ENCODE measurements at places on chromosomes 11 and 22.

GRCh38 chr22:19047993-19048392 lies 74.2 kb downstream of the DGCR2 start:
- no peak for DNase-seq

GRCh38 chr22:17138513-17138912 lies 17.4 kb upstream of the TMEM121B start:
- no peak for DNase-seq

- DNase-seq = no peak
These were observed 718.8 kb upstream of the ARHGAP42 start for GRCh38 chr11:99968336-99968735.

- no peak for DNase-seq
These were observed 40.9 kb downstream of the ATG13 start for GRCh38 chr11:46658259-46658658.

DNA sequence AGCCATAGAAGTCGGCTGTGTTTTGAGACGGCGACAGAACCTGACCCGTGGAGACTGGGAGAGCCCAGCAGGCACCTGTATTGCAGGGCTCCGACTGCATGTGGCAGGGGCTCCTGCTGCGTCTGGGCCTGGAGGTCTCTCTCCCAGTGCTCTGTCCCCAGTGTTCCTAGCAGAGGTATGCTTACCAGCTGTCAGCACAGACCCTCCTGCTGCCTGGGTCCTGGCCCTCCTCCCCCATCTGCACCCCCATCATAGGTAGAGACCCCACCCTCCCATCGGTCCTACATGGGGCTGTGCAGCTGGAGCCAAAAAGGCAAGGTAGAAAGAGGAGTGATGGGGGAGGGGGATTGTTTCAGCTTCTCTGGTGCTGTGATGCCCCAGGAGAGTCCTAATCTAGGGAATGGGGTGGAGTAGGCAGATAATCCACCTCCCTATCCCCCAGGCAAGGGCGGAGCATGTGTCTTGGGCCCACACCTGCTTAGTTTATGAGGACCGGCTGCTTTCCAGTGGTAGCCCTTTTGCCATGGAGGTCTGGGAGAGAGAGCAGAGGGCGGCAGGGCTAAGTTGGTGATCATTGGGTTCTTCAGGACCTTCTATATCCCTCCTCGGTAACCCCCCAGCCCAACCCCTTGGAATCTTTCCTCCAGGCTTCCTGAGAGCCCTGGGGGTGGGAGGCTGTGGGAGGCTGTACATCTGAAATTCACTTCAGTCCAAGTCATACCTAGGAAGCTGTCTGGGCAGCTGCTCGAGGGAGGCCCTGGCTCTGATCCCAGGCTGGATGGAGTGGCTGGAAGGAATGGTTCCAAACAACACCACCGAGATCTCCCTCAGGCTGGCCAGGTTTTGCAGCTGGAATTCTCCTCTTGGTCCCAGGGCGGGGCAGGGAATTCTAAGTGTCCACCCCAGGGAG lies 5.3 kb downstream of the SLC7A4 start:
- no peak for DNase-seq

DNA sequence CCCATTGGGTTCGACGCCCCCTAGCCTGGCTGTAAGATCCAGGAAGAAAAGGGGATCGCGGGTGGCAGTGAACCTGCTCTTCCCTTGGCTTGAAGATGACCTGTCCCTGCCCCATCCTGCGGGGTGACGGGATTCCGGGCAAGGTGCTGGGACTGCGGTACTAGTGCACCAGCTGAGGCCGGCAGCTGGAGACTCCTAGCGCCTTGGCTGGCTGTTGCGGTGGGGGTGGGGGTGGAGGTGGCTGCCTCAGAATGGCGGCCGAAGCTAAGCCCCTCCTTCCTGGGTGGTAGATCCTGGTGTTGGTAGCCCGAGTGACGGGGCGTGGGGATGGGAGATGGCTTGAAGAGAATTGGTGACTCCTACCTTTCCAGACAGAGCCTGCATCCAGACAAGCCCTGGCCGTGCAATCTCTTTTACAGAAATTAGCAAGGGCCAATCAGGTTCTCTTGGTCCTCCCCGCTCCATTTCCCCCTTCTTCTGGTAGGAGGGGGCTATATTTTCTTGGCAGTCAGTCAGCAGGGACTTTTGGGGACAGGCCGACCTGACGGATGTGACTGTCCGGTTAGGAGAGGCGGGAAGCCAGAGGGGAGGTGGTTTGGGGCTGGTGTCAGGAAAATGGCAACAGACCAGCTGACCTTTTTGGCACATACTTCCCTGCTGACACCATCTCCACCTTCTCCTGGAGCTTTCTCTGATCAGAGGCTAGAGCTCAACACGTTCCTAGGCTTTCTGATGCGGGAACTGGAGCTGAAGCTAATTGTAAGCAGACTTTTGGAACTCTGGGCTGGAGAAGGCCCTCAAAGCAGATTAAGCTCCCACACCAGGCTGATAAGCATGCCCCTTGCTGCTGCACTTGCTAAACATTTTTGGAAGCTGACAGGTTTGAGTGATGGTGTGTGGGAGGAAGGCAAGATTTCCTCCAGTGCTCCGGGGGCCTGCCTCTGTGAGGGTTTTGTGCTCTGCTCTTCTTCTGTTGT lies 2.0 kb downstream of the NAV2 start:
- no peak for DNase-seq

- DNase-seq = peak; percentile 59
These were observed 42.5 kb downstream of the CABIN1 start for GRCh38 chr22:24053481-24054226.

DNA sequence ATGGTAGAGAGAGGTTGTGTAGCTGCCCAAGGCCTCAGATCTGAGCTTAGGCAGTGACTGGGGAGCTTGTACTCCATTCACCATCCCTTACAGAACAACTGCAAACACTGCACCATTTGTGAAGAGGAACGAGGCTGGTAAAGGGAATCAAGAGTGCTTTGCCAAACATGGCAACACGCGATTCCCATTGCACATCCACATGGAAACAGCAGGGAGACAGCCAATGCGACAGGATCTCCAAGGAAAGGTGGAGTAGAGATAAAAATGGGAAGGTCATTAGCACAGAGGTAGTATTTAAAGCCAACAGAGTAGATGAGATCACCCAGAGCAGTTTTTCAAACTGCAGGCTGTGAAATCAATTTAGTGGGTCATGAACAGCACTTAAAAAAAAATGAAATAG lies 42.0 kb downstream of the TCF20 start:
- DNase-seq = no peak

GRCh38 chr11:126111458-126112116 lies 48.9 kb upstream of the CDON start:
- no peak for DNase-seq

GRCh38 chr11:114921697-114922096 lies 243.4 kb downstream of the NXPE2 start:
- DNase-seq = no peak

DNA sequence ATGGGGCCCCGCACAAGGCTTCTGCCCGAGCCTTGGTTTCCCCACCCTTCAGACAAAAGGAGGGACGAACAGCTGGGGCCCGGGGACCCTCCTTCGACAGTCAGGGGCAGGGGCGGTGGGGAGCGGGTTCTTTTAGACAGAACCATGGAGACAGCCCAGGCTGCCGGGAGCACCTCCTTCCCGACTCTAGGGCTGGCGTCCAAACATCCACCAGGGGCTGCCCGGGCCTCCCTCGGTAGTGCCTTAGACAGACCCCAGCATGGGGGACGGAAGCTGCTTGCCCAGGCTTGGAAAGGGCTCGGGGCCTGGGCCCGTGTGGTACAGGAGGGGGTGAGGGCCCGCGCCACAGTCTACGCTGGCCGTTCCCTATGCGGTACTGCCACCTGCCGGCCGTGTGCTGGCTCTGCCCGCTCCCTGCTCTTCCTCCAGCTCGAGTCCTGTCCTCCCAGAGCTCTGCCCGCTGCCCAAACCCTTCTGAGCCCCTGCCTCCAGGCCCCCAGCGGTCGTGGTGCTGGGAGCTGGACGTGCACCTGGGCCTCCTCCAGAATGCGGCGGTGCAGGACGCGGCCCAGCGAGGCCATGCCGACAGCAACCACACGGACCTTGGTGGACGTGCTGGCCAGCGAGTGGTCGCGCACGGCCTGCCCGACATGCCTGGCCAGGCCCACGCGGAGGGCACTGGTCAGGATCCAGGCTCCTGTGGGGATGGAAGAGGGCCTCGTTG lies 20.1 kb downstream of the TSSC4 start:
- DNase-seq = peak; percentile 68

DNA sequence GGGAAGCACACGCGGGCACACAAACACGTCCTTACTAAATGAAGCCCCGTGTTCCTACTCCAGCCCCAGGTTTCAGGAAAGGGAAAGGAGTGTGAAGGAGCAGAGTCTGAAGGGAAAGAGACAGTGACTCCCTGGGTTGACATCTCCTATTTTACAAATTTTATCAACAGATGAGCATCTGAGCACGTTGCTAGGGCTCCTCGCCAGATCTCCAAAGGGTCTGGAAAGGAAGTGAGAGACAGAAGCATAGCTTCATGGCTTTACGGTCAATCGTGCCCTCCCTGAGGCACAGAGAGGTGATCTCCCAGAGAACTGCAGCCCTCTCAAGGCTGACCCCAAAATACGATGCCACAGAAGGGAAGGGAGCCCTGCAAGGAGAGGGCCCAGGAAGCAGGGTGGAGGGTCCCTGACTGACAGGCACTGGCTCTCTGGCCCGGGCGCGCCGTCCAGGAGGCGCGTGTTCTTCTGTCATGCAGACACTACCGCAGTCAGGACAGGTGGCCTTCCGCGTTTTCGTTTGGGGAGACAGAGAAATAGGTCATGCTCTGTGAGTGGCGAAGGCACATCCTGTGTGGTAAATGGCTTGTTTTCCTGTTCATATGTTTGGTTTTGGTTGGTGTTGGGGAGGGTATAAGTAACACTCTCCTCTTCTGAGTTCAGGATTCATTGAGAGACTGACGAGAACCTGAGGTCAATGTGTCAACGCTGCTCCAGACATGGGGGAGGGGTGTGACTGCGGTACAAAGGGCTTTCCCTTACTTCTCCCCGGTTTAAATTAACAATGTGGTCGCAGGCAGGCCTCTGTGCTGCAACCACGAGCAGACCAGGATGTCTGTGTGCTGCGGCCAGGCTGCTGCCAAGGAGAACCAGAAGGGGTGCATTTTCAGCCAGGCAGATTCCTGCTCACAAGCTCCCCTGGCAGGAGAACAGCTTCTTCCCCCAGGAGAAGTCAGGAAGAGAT lies 813.3 kb downstream of the OPCML start:
- DNase-seq = no peak

DNA sequence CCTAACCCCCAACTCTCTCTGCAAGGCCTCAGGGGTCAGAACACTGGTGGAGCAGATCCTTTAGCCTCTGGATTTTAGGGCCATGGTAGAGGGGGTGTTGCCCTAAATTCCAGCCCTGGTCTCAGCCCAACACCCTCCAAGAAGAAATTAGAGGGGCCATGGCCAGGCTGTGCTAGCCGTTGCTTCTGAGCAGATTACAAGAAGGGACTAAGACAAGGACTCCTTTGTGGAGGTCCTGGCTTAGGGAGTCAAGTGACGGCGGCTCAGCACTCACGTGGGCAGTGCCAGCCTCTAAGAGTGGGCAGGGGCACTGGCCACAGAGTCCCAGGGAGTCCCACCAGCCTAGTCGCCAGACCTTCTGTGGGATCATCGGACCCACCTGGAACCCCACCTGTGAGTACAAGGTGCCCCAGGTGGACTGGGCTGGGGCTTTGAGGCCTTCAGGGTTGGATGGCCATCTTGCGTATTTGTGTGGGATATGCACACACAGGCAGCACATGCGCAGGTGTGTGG lies at the start of gene BEST1:
TSS of gene BEST1 (plus strand) at position 317 of the 513 bp plus-strand sequence. CDS start 1,456 bp downstream, outside the sequence.
- no peak for DNase-seq

GRCh38 chr11:83609191-83609590 lies 323.0 kb upstream of the CCDC90B start:
- DNase-seq = no peak

DNA sequence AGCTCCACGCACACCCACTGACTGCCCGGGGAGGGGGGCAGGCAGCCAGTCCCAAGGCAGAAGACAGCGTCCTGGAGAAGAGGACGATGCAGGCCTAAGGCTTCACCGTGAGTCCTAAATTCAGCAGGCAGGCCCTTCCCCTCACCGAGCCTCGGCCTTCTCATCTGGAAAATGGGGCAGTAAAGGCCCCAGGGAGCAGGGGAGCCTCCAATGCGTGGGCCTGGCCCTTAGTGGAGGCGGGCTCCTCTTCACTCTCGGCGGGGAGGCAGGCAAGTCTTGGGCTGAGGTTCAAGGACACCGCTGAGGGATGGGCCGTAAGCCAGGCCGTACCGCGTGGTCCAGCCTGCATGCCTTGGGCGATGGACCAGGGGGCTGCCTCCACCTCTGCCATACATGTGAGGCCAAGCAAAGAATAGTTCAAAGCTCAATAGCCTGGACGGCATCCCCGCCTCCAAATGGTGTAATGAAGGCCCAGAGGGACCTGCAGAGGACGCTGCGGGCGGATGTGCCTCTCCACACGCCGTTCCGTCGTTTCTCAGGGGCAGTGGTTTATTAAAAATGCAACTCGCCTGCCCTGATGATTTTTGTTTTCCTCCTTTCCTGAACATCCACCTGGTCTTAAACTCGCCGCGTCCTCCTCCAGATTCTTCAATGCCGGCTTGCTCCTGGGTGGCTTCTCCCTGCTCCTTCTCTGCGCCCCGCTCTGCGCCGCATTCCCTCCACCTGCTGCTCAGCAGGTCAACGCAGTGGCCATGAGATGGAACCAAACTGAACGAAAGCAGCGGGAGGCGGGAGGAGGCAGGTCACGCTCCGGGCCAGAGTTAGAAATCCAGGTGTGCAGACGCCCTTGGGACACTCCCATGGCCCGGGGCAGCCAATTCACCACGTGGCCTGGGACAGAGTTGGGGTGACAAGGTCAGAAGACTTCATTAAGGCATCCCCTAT lies 627.8 kb downstream of the TBC1D22A start:
- no peak for DNase-seq

DNA sequence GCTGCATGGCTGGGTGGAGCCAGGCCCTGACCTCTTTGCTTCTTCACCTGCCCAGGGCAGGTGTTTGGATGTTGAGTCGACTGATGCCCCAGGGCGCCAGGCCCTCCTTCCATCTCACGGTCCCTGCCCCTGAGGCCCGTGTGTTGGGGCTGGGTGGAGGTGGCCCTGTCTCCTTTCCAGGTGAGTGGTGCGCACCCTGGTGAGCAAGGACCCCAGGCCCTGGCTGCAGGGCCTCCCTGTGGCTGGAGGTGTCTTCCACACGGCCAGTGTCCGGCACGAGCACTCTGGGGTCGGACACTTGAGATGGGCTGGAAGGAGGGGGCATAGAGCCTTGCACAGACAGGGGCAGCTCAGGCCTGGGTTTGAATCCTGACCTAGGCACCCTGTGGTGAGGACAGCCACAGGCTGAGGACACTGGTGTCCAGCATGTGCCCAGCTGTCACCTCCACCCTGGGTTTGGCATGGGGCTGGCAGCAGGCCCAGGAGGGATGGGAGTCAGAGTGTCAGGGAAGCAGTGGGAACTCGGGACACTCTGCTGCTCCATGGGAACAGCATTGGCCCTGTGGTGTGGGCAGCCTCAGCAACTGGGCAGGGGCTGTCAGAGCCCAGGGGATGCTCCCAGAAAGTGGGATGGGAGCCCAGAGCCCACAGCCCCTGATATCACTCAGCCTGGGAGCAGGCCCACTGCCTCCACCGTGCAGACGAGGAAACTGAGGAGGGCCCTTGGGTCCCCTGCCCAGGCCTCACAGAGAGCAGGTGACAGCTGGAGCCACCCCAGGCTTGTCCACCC lies 37.1 kb upstream of the CCDC188 start:
- DNase-seq = no peak

DNA sequence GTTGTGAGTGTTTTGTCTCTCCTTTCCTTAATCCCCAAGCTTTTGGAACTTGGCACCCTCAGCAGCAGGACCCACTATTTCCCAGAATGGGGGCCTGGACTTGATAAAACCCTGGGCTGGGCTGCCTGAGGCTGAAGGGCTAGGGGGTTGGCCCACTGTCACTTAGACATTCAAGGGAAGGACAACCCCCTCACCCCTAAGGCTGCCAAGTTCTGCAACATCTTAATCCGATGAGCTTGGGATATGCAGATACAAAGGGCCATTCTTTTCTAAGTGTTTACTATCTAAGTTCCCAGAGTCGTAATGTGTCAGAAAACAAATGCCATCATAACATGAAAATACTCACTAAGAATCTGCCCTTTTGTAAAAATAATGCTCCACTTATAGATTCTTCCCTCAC lies 42.9 kb downstream of the IRAG1 start:
- no peak for DNase-seq
